ENCODE measurements at places on chromosomes 12 and 14.
A peak's percentile ranks its signal among the peaks of the same experiment; 100 is the strongest.

GRCh38 chr14:104756477-104757237, 3.7 kb downstream of the SIVA1 start:
- no peak for DNase-seq

- DNase-seq, result no peak
Observed at GRCh38 chr12:103903993-103904392, 26.2 kb upstream of the HSP90B1 start.

GRCh38 chr12:93884794-93885460, 207.8 kb downstream of the CRADD start:
- peak; percentile 84 for DNase-seq

DNA sequence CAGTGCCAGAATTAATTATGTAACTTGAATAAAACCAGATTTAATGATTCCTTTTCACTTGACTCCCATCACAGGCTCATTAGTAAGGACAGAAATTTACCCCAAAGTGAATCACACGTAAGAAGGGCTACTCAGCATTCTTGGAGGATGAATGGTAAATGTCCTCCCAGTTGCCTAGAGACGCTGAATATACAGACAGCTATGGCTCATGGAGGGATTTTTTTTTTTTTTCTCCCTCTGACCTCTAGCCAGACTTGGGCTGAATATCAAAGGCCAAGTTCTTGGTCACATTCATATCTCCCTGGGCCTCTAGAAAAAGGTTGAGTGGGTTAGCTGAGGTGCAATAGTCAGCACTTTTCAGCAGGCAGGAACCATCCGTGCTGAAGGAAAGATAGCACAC, 77.5 kb downstream of the PHLDA1 start:
- peak; percentile 97 for DNase-seq

DNA sequence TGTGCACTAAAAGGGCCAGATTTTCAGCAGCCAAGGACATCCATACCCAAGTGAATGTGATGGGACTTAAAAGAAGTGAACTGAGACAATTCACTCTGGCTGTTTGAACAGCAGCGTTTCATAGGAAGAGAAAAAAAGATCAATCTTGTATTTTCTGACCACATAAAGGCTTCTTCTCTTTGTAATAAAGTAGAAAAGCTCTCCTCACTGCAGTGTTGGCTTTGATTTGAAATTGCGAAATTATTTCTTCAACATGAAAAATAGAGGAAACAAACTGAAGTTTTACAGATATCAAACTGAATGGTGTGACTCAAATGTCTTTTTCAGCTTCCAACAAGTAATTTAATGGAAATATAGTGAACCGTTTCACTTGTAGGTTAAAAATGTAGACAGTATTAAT, 11.3 kb upstream of the KCNMB4 start:
- DNase-seq, result no peak

DNA sequence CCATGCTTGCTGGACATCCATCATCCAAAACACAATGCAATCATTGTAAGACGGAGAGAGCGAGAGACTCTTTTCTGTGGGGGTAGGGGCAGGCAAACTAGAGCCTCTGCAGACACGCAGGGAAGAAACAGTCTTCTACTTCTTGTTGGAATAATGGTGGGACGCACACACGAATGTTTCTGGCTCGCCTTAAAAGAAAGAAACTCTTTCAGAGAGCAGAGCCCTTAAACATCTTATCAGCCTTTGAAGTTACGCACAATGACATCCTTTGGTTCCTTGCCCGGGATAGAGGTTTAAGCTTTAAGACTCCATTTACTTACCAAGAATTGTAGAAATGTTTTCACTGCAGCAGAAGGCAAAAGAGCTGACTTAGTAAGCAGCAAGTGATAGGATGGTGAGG, 133.8 kb upstream of the FOXN3 start:
- DNase-seq, result no peak

- no peak for DNase-seq
Observed at GRCh38 chr14:54738009-54738408, 164.6 kb downstream of the GCH1 start.

GRCh38 chr12:77256956-77257355, 191.6 kb upstream of the E2F7 start:
- no peak for DNase-seq

- no peak for DNase-seq
Observed at GRCh38 chr12:121428883-121429282, 29.0 kb downstream of the RNF34 start.

- peak; percentile 20 for DNase-seq
Observed at GRCh38 chr12:54430471-54431069, 11.5 kb upstream of the ITGA5 start.

- no peak for DNase-seq
Observed at GRCh38 chr12:126767334-126767733, 1499.6 kb upstream of the TMEM132C start.

DNA sequence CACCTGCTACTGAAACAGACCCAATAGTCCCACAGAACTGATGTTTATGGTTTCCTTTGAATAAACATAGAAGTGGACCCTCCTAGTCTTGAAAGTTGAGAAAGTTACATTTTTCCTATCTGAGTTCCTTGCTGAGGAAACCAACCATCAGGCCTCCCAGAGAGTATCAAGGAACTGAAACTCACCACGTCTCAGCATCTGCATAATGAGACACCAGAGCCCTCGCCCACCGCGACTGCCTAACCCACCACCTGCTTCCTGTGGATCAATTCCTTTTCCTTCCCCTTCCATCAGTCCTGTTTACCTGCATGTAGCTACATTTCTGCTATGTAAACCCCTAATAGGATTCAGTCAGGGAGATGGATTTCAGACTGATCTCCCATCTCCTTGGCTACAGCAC, 443.2 kb upstream of the TMEM132C start:
- no peak for DNase-seq

- DNase-seq, result no peak
Observed at GRCh38 chr14:77618381-77618970, 2.0 kb upstream of the SPTLC2 start.

DNA sequence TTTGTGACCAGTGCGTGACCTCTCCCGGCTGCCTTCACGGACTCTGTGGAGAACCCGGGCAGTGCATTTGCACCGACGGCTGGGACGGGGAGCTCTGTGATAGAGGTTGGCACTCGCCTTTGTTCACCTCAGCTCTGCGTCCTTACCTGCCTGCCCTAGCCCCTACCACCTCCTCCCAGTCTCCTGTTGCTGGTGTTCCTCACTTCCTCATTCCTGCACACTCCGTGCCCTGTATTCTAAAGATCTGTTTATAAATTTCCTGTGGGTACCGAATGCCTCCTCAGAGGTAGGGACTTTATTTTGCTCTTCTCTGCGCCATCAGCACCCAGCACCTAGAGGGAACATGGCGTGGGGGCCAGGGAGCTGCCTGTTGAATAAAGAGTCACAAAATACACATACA, 2.3 kb downstream of the DLK1 start:
- DNase-seq, result no peak

DNA sequence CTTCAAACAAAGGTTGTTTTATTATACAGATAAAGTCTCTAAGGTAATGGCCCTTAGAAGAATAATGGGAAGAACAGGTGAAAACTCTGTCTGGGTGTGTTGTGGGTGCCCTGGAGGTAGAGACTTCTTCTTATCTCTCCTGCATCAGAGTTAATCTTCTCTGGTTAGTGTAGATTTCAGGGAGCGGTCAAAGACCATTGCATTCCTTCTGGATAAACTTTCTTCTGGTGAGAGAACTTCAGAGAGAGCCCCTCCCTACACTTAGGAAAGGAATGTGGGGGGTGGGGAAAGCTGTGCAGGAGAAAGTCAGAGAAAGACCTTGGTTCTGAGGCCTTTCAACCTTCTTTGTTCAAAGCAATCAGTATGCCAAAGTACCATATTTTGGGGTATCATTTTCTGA, 658.5 kb downstream of the DIO2 start:
- peak; percentile 34 for DNase-seq

DNA sequence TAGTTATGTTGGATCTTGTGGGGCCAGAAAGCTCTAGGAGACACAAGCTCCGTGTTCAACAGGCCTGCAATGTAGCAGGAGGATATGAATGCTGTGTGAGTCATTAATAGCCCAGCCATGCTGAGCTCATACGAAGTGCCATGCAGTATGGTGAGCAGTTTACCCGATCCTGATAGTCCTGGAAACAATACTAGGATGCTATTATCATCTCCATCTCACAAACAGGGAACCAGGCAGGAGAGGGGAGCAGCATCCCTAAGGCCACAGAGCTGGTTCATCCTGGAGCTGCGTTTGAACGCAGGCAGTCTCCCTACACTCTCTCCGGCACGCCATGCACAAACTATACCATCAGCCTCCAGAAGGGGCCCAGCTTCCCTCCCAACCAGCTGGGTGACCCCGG, 20.5 kb downstream of the TTC7B start:
- peak; percentile 88 for DNase-seq

DNA sequence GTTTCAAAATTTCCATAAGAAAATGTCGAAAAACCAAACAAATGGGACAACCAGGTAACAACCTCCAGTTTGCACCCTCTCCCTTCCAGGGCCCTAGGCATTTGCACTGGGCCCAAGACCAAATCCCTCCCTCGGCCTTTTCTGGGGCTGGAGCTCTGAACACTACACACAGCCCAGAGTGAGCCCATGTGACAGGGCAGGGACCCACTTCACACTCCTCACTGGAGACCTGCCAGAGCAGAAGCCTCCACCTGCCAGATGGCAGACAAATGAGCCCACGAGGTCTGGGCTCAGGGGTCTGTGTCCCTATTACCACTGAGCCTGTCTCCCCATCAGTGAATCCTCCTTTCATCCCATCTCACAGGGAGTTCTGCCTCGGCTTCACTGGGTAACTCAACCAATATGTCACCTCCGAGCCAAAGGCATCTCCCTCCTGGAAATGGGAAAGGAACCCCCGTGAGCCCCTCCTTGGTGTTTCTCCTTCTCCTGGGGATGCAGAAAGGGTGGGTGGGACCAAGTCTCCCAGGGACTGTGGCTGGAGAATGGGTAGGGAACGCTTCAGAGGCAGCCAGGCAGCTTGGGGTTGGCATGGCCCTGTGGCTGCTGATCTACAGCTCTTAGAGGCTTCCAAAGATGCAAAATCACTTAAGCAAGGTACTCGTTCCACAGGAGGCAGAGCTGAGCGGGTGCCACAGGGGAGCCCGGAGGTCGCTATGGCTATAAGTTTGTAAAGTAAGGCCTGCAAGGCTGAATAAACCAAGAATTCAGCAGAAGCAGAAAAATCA, 10.6 kb downstream of the VWF start:
- DNase-seq, result no peak

DNA sequence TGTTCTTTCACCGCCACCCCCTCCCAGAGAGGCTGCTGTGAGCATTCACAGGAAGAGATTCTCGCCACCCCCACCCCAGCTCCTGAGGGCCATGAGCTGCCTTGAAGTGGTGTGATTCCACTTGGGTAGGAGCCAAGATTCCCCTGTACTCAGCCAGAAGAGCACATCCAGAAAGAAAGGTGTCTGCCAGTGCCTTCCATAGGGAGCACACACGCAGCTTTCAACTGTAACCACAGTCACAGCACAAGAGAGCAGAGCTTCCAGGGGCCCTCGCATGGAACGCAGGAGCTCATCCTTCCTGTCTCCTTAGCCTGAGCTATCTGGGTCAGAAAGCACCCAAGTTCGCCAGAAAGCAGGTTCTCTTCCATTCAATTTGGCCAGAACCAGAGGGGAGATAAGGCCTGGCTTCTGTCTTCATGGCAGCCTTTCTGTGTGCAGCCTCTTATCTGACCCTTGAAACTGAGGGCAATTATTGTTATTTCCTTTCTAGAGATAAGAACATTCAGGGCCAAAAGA, 66.6 kb upstream of the SCN8A start:
- peak; percentile 31 for DNase-seq

DNA sequence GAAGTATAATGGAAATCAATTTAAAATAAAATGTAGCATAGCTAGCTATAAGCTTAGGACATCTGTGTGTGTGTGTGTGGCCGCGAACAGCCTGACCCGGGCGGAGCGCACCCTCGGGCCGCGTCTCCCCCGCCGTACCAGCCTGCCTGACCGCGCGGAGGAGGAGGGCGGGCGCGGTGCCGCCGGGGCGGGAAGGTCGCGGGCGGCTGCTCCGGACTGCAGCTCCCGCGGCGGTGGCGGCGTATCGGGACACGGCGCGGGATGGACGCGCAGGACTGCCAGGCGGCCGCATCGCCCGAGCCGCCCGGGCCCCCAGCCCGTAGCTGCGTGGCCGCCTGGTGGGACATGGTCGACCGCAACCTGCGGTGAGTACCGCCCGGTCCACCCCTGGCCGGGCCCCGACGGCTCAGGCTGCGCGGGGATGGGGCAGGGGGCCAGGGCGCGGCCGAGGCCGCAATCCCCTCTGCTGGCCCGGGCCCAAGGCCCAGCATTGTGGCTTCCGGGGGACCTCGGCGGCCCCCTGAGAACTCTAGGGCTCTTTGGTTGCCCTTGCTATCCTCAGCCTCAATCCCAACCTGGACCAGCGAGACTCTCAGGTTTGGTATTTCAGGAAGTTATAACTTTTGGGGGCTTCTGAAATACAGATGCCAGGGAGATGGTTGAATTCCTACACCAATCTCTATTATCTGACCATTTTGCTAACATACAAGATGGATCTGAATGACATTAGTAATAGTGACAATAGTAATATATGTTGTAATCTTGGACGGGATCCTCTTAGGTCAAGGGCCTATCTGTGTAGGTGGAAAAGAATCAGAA, at the start of gene ABHD12B:
Gene ABHD12B (plus strand): TSS at position 140 of the 819 bp plus-strand sequence. CDS start 122 bp downstream, at position 262.
- DNase-seq, result no peak

- no peak for DNase-seq
Observed at GRCh38 chr14:92431199-92431725, 82.3 kb upstream of the RIN3 start.

- DNase-seq, result no peak
Observed at GRCh38 chr12:108587826-108588225, 10.1 kb downstream of the TMEM119 start.

GRCh38 chr12:26373606-26374495, 178.5 kb downstream of the SSPN start:
- DNase-seq, result peak; percentile 7

DNA sequence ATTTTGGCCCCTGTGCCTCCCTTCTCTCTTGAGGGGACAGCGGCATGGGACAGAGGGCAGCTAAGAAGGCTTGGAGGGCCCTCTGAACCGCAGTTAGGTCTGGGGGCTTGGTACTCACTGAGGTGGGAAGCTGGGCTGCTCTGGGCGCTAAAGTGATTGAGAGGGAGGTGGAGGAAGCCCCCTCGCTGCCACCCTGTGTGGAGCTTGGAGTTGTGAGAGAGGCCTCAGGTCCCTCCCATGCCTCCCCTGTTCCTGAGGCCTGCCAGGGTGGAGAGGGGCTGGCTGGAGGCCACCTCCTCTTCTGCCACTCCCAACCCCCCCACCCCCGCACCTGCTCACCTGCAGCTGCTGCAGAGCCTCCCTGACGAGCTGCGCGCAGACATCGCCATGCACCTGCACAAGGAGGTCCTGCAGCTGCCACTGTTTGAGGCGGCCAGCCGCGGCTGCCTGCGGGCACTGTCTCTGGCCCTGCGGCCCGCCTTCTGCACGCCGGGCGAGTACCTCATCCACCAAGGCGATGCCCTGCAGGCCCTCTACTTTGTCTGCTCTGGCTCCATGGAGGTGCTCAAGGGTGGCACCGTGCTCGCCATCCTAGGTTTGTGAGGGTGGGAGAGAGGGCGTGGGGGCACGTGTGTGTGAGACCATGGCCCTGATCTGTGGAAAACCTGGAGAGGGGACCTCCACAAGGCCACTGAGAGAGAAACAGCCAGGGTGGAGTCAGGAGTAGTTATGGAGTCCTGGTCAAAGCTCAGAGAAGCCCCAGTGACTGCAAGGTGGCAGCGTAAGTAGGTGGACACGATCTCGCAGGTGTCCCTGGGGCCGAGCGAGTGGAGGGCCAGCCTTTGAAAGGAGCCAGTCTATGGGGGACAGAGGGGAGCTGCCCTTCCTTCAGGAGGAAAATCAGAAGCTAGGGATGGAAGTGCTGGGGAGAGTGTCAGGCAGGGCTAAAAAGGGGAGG, 11.2 kb downstream of the KCNH3 start:
- DNase-seq, result no peak

- peak; percentile 83 for DNase-seq
Observed at GRCh38 chr14:75982266-75983018, 647 bp upstream of the TGFB3 start.
